Suppressor macrophage treated with lipopolysaccharide for 1 hour (primary cell): ENCODE measurements at places on chromosomes 7 and 10.

DNA sequence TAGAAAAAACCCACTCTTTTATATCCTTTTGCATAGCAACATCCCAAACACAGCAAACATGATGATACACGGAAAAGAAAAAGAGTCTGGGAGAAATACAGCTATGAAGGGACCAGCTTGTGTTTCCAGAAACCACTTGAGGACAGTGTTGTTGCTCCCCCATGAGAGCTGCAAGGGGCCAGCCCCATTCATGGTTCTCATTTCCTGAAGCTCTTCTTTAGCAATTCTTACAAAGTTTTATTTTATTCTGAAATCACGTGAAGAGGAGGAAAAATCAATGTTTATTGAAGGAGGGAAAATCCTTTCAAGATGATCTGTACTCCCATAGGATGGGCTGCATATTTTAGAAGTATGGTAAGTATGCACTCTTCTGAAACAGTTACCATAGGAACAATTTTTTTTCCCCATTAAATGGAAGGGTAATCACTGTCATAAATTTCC lies 17.5 kb upstream of the PRTFDC1 start:
- DNase-seq: no peak

DNA sequence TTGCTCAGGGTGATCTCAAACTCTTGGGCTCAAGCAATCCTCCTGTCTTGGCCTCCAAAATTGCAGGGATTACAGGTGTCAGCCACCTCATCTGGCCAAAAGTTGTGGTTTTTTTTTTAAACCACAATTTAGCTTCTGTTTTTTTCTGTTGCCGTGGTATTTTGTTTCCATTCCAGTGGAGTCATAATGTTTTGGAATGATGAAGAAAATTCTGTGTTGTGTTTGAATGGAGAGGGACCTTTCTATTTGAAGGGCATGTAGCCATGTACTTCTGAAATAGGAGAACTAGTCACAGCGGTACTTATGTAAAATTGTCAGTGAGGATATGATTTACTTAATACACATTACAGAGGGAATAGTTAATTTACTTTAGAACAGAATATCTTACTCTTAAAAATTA lies 201.3 kb downstream of the ARL4A start:
- no peak for DNase-seq

GRCh38 chr10:84341983-84342382 lies 13.6 kb downstream of the CCSER2 start:
- peak; percentile 68 for DNase-seq

- no peak for DNase-seq
Measured at GRCh38 chr10:22854935-22855421, 72.9 kb upstream of the ARMC3 start.

- DNase-seq: no peak
Measured at GRCh38 chr7:70434821-70435220, 697.1 kb upstream of the GALNT17 start.

GRCh38 chr7:131629217-131629882 lies 72.9 kb upstream of the PODXL start:
- DNase-seq: no peak

DNA sequence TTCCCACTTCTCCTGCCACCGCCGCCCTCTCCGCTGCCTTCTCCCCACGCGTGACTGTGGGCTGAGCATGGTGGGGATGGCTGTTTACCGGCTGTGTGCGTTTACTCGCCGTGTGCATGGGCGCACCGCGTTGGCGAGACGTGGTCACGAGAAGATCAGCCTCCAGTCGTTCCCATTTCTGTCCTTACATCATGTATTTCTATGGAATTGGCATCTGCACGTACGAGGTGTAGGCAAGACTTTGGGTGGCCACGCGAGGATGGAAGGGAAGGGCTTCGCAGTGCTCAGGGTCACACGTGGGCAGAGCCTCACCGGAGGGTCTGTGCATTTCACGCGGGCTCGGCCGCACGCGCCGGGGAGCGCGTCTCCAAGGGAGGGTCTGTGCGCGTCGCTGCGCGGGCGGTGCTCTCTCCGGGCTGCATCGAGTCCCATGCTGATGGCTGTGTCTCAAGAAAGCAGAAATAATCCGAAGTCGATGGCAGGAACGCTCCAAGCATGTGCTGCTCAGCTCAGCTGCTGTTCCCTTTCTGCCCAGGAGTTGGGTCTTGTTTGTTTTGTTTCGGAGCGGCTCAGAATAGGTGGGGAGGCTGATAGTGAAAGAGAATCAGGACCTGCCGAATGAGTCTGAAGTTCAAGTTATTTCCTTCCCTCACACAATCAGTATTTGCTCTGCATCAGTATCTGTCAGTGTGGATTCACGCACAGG lies 973 bp downstream of the CAMK1D start:
- peak; percentile 64 for DNase-seq

- no peak for DNase-seq
Measured at GRCh38 chr10:71302451-71302850, 16.6 kb upstream of the SLC29A3 start.

GRCh38 chr10:16663444-16663843 lies 141.8 kb upstream of the C1QL3 start:
- DNase-seq: no peak
